ENCODE measurements at places on chromosomes 4 and X.

DNA sequence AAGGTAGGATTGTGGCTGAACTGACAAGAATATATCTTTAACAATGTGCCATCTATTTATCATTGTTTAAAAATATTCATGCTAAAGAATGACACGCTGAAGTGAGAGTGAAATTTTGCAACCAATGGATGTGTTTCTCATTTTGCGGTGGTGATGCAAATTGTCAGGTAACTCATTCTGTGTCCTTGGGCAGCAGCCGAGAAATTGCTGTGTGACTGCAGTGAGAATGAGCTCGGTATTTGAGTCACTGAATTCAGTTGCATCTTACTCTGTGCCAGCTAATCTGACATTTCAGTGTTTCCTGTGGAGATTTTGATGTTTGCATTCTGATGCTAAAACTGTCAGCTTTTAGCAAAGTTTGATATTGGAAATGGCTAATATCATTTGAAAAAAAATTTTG, 28.1 kb downstream of the MCUB start:
- DNase-seq: peak; percentile 11

GRCh38 chrX:40996886-40997530, 88.2 kb upstream of the USP9X start:
- no peak for DNase-seq

DNA sequence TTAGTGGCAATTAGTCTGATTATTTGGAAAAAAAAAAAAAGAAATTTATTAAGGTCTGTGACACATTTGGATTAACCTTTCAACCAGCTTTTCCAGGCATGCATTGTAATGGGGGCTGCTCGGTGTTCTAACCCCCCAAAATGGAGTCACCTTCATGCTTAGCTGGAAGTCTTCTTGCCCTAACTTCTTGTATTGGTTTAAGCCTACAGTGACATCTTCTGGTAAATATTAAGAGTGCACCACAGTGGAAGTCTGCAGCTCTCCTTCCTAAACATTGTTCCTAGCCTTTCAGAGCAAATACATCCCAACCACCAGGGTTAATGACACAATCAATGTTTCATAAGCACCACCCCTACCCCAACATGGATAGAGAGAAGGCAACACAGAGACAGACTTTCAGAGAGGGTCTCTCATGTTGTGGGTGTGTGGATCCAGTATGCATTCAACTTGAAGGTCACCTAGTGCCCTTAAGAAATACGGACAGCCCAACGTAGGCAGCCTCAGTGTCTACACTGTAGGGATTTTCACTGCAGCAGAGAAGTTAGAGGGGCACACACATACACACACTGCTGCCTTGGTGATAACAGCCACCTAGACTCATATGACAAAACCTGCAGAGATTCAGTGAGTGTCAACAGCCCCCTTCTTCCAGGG, 142.9 kb upstream of the MBNL3 start:
- no peak for DNase-seq

- no peak for DNase-seq
Measured at GRCh38 chr4:138399081-138399480, 156.9 kb upstream of the SLC7A11 start.

DNA sequence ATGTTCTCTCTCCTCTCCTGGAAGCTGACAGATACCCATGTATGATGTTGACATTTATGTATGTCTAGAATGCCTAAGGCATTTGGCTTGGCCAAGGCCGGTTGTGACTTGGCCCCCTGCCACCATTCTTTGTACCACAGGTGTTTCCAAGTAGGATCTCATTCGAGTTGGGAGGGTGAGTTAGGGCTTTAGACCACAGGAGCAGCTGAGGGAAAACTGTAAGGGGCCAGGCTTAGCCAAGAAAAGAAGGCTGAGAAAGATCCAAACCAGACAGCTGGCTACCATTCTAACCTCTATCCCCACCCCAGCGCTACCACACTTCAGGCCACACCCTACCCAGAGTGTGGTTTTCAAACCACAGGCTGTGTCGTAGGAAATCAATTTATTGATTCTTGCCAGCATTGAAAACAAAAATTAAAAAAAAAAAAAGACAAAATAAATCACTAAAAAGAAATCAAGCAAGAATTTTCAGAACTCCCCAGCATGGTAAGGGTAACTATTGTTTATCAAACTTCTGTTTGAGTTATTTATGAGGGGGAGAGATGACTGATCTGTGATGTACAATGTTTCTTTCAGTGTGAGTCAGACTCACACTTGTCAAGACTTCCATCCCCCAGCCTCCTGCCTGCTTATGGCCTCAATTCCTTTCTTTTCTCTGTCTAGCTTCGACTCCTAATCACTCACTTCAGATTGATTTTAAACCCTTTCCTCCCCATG, 9.9 kb downstream of the TMSB4X start:
- DNase-seq: no peak

GRCh38 chr4:19809989-19810388, 441.7 kb upstream of the SLIT2 start:
- DNase-seq: no peak

GRCh38 chrX:22246620-22247019, 26.1 kb upstream of the CBLL2 start:
- no peak for DNase-seq

DNA sequence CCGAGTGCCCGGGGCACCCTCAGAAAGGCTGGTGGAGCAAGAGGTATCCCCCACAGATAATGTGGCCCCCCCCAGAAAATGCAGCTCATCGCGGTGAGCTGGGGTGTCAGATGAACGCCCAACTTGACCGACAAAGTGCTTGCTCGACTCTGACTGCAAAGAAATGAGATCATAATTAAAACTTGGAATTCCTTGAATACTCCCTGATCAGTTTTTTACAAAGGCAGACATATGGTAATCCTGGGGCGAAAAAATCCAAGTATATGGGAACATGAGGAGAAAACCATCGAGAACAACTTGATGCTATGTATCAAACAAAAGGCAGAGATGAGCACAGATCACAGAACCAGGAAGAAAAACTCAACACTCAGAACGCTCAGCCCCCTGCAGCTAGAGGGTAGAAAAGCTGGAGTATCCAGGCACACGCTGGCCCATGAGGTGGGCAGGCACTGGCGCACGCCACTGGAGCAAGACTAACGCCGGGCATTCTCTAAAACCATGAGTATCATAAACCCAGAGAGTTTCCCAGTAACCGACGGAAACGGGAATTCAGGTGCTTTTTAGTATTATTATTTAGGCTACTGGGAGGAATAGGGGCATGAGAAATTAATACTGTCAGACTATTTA, 127.3 kb downstream of the AFAP1 start:
- no peak for DNase-seq

DNA sequence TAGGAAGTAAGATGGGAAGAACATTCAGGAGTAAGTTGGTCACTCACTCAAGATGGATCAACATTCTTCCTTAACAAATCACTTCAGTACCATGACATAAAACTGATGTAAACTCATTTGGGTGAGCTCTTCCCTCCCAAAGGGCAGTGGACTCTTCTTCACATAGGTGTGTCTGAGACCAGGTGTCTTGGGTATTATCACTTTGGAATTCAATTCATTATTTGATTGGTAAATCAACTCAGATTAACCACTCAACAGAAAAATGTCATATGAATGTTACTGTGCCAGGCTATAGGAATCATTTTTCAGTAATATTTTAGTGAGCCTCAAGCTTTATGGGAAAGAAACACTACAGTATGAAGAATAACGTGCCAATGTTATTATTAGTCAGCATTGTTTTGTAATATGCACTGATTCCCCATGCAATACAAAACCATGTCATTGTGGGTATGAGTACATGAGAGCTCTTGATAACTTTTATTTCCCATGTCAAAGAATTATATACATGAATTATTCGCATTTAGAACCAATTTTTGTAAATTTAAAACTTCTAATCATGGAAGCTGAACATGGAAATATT, 58.6 kb upstream of the ETNPPL start:
- no peak for DNase-seq

DNA sequence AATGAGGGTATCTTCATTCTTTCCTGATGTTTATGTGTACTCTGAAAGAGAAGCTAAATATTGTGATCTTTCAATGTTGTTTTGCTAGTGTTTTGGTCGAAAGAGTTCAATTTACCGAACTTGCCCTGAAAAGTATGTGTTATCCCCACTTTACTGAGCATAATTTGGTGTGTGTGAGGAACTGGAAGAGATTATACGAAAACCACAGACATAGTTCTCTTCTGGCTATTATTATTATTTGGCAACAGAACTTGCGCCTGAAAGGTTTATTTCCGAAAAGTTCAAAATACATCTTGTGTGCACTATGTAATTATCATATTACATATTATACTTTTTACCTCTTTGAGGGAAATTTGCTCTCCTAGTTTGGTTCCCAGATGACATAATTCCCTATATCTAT, 232.5 kb upstream of the INTU start:
- no peak for DNase-seq

DNA sequence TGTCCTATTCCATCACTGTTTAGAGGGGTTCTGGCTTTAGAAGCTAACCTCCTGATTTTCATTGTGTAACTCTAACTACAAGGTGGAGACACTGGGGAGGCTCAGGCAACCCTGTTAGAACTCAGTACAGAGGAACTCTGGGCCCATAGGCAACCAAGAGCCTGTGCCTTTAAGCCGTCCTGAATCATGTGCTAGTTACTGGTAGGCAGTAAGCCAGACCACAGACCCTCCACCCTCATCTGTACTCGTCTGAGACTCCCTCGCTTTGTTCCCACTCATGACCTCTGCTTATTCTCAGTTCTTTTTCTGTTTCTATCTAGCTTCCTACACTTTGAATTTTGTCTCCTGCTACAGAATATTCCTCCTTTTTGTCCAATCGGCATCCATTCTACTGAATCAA, 31.4 kb downstream of the TBC1D1 start:
- DNase-seq: no peak

GRCh38 chr4:40662962-40663604, 33.4 kb upstream of the RBM47 start:
- no peak for DNase-seq

DNA sequence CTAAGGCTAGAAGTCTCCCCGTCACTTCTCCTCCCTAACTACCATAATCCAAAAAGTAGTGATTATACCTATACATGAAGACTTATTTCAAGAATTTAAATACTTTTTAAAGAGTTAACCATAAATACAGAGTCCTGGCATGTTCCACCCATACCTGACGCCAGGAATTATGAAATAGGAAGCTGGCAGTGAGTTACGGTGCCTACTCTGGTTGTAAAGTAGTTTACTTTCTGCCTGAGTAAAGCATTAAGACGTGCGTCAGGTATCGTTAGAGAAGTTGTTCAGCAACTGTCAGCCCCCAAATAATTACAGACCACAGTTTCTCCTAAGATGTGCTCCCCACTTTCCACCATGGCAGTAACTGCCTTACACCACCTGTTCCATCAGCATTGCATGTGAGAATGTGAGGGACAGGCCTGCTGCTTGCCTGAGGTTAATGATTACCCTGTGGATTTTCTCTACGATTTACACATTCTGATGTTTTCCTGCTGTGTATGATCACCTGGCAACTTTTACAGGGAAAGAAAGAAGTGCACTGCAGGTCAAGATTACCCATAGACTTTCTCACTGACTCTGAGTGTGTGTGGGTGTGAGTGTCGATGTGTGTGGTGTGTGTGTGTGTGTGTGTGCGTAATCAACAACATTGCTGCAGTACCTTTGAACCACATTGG, 92.3 kb upstream of the SLC7A11 start:
- no peak for DNase-seq

- no peak for DNase-seq
Measured at GRCh38 chr4:19806865-19807264, 444.8 kb upstream of the SLIT2 start.
